Stimulated activated CD4-positive, alpha-beta T cell treated with anti-CD3 and anti-CD28 coated beads, Interleukin-4, amount 100 ng/mL, for 24 hours (primary cell): ENCODE measurements at places on chromosomes 6 and 20.

GRCh38 chr20:8587251-8587650 is 455.2 kb downstream of the PLCB1 start:
- DNase-seq = no peak

DNA sequence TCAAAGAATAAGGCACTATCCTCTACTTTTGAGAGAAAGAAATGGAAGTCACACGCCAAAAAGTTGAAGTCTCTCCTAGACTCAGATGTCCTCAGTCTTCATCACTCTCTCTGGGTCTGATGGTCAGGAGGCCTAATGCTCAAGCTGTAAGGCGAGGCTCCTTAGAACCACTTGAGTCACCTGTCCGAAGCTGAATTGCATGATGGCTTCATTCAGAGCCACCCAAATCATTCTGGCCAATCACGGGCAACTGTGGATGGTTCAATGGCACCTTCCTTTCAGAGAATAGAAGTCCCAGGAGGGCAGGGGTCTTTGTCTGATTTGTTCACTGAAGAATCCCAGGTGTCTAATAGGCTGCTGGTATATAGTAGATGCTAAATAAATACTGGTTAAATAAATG is 69.4 kb upstream of the RNF24 start:
- DNase-seq = no peak

DNA sequence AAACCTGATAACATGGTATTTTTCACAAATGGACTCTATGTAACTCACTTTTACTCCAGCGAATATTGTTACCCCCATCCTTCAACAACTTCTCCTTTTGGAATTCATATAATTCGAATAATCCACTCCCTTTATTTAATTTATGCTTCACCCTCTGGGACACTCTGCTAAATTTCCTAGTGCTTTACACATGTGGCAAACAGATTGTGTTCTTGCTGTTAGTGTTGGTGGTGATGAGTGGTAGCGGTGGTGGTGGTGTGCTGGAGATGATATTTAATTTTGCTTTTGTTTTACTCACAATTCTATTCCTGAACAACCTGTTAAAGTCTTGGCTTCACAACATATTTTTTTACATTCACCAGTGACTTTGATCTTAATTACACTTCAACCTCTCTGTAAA is 32.8 kb downstream of the HTR1B start:
- DNase-seq = no peak

DNA sequence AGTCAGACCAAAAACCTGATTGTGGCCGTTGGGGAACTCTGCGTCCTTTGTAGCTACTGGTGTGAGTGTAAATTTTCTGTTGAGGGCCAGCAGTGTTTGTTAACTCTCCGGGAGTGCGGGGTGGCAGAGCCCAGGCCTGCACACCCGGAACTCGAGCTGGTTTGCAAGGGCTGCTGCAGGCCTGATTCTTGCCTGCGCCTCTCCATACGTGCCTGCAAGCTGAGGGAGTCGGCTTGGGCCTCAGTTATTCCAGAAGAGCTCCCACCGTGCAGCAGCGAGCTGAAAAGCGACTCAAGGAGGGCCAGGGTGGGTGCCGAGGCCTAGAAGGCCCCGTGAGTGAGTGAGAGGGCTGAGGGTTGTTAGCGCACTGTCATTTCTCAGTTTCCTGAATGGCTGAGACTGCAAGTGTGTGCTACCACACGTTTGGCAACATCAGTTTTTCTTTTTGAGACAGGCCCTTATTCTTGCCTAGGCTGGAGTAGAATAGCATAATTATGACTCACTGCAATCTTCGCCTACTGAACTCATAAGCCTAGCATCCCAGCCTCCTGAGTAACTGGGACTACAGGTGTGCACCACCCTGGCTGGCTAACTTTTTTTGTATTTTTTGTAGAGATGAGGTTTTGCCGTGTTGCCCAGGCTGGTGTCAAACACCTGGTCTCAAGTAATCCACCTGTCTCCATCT is 33.9 kb upstream of the KIF13A start:
- no peak for DNase-seq

- no peak for DNase-seq
These were observed 181.9 kb downstream of the GMDS start for GRCh38 chr6:2063547-2063946.

- no peak for DNase-seq
These were observed 28.4 kb upstream of the BTN3A2 start for GRCh38 chr6:26336355-26337198.
